Osteoblast (primary cell): ENCODE measurements at places on chromosomes 3 and 15. TPM values are rescaled to one million over a fixed set of nuclear protein-coding genes. Genes with fewer than 3 reads are reported as not detected.

The GHSR gene
- total RNA-seq, result not detected in 2 replicates

DNA sequence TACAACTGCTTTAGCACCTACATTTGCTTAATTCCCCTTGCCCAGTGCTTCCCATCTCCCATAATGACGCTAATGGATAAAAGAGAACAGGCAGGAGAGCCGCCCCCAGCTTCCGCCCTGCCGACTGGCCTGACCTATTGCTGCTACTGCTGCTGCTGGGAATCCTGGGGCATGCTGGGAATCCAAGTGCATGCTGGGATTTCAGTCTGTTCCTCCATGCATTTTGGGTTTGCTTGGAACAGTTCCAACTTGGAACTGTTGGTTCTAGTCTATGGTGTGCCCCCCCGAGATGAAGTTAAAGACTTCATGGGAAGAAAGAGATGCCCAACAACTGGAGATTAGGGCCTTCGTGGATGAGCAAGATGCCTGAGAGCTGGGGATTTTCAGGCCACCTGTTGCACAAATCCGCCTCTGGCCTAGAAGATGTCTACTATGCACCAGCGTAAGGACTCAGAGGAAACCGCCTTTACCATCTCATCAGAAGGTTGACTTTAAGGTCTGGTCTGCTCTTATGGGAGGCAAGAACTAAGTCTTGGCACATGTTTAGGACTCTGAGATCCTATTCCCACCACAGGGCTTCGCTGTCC lies 29.0 kb downstream of the HAPLN3 start:
- no peak for DNase-seq

GRCh38 chr3:115623044-115623868 lies at the start of gene GAP43:
TSS of gene GAP43 (plus strand) at chr3:115623510. CDS start at chr3:115623690, 180 bp downstream.
- DNase-seq, result peak; percentile 41

DNA sequence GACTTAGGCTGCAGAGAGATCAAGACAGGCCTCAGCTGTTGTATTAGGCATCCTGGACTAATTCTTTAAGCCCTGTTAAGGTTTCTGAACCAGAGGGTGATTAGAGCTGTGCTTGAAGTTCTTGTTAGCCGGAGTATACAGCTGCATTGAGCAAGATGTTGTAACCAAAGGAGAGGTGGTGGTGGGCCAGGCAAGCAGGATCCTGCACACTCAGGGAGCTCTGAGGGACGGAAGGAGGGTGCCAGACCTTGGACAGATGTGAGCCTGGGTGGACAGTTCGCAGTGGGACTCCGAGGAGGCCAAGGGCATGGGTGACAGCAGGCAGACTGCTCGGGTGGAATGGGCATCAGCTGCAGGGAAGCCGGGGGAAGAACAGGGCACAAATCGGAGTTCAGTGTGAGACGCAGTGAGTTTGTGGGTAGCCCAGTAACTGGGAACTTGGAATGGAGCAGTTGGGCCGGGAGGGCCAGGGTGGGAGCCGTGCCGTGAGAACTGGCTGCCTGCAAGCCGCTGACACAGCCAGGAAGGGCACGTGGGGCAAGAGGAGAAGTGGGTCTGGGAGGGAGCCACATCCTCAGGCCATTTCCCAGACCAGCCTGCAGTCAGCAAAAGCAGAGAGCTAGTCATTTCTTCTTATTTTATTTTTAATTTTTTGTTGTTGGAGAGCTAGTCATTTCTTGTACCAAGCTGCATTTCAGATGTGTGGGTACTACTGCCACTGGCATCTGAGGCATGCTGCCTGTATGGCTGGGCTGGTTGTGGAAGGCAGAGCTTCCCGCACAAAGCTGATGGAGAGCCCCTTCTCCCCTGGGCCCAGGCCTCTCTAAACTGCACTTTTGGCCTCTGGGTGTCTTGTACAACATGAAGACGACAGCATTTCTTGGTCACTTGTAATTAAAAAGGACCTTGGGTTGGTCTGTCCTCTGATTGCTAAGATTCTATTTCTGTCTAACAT lies 61.0 kb downstream of the PGPEP1L start:
- peak; percentile 84 for DNase-seq

GRCh38 chr3:111903067-111903511 lies 44.0 kb downstream of the PHLDB2 start:
- DNase-seq, result peak; percentile 56

- DNase-seq, result peak; percentile 73
Observed at GRCh38 chr3:184255291-184256039, 5.9 kb downstream of the CAMK2N2 start.

- DNase-seq, result no peak
Observed at GRCh38 chr3:17047162-17047561, 162.4 kb downstream of the PLCL2 start.

- DNase-seq, result no peak
Observed at GRCh38 chr3:85821130-85821756, 862.5 kb downstream of the CADM2 start.

GRCh38 chr15:68734352-68734751 lies 86.3 kb downstream of the ANP32A start:
- DNase-seq, result no peak

The MOBP gene
- not detected in 2 replicates for total RNA-seq

DNA sequence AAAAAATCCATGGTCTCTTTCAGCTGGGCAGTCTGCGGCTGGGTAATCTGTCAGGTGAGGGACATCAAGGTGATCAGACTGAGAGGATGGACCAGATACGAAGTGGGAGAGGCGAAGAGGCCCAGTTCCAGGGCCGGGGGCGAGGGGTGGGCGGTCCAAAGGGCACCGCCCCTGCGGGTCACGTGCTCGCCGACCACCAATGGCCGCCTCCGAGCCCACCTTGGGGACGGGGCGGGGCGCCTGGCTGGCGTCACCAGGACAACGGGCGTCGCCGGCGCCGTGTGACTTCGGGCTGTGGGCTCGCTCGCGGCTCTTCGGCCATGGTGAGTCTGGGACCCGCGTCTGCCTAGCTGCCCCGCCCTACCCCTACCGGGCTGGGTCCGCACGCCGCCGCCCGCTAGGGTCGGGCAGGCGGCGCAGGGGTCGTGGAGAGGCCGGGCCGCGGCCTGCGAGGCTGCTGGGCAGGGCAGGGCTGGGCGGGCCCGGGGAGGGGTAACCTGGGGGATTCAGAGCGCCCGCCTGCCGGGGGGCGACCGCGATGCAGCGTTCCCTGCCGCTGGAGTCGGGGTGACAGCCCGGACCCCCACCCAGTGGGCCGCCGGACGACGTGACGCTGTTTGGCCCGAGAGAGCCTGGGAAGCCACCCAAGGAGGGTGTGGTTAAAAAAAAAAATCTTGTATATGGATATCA lies at the start of gene FBXL2:
Gene FBXL2 (plus strand): TSS at position 250 of the 690 bp plus-strand sequence. CDS start 71 bp downstream, at position 321.
- peak; percentile 96 for DNase-seq

The TBC1D23 gene
- total RNA-seq, result 64.4 and 64.5 TPM in 2 replicates

The NEDD4 gene
- 43.6 and 48.5 TPM in 2 replicates for total RNA-seq

DNA sequence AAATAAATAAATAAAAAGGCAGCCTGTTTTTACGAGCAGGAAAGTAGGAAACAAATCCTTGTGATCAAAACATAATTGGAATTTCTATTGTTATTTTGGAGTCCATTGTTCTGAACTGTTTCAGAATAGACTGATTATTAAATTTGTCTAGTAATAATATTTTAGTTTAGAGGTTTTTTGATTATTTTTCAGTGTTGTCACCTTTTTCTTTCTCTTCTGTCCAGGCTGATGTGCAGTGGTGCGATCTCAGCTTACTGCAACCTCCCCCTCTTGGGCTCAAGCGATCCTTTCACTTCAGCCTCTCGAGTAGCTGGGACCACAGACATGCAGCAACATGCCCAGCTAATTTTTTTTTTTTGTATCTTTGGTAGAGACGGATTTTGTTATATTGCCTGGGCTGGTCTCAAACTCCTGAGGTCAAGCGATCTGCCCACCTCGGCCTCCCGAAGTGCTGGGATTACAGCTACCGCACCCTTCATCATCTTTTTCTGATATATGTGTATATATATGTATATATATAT lies 38.0 kb downstream of the KAT2B start:
- DNase-seq, result no peak

The SLC28A2 gene
- total RNA-seq, result not detected in 2 replicates

The RAD51 gene
- 1.8 TPM in 2 replicates for total RNA-seq

DNA sequence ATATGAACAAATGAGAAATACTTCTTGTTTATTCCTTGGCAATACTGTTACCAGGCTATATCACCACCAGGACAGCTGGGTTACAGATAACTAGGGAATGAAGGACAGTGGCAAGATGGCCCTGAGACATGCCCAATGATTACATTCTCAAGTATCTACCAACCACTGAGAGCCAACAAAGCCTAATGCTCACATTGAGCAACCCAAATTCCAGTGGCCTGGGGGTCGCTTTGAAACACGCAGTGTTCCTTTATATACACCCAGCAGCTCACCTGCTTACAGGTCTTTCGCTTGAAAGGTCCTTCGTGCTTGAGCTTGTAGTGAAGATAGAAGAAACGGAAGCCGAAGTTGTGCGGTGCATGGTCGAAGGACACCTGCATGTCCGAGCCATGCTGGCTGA lies 45.1 kb downstream of the SPATA12 start:
- DNase-seq, result no peak

GRCh38 chr3:177642042-177642803 lies 444.9 kb upstream of the TBL1XR1 start:
- no peak for DNase-seq

GRCh38 chr3:9914559-9915253 lies 2.2 kb upstream of the IL17RC start:
- no peak for DNase-seq

GRCh38 chr3:74906181-74906580 lies 291.7 kb upstream of the CNTN3 start:
- no peak for DNase-seq

The GPR176 gene
- total RNA-seq, result 136 and 173 TPM in 2 replicates
